Activated CD8-positive, alpha-beta memory T cell treated with anti-CD3 and anti-CD28 coated beads, Interleukin-2, amount 50 U/mL, for 48 hours (primary cell): ENCODE measurements at places on chromosomes 12 and 14.

GRCh38 chr14:33924566-33925100 is 26.2 kb downstream of the EGLN3 start:
- DNase-seq: no peak

DNA sequence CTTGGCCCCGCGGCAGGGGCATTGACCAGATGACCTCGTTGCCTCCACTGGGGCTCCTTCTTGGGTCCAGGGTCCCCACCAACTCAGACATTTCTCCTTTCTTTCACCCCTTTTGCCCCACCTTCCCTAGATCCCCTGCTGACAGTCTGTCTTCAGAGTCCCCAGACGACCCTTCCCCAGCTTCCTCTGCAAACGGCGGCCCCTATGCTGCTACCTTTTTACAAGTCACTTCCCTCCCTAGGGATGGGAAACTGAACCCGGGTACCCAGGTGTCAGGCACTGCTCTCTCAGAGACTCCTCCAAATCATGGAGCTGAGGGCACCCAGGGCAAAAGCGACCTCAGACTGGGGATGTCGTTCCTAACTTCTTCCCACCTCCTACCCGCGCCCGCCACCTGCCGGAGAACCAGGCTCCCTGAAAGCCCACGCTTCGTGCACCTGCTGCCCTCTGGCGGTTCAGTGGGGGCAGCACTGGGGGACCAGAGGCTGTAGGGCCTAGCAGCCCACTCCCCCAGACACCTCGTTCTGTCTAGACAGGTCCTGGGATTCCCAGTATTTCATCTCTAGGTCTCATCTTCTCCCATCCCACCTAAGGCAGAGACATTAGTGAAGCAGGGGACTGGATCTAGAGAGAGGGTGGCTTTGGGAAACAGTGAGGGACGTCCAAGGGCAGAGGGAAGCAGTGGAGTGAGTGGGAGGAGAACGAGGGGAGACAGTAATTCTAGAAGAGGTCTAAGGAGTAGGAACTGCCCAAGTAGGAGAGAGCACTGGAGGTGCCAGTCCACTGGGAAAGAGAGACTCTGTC is 4.9 kb downstream of the ZNF385A start:
- DNase-seq: peak; percentile 94

GRCh38 chr14:48247977-48248376 is 572.6 kb upstream of the MDGA2 start:
- DNase-seq: no peak

GRCh38 chr14:102077382-102077709 is 9.5 kb downstream of the HSP90AA1 start:
- DNase-seq: no peak

- DNase-seq: no peak
Measured at GRCh38 chr12:104524034-104524832, 67.5 kb downstream of the CHST11 start.
